ENCODE measurements at places on chromosomes 7 and 10.

DNA sequence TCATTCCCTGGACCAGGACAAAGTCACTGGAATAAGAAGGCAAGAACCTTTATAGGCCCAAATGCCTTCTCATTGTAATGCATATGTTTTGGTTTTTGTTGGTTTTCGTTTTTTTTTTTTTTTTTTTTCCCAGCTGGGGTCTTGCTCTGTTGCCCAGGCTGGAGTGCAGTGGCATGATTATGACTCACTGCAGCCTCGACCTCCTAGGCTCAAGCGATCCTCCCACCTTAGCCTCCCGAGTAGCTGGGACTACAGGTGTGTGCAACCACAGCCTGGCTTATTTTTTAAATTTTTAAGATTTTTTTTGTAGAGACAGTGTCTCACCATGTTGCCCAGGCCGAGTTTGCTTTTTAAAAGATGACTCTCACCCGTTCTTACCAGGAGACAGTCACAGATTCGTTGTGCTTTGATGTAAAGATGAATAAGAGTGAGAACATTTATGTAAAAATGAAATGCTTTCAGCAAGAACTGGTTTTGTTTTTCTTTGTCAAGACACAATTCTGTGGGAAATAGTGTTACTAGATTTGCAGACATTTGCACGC, 7.6 kb downstream of the IQCE start:
- DNase-seq = no peak

DNA sequence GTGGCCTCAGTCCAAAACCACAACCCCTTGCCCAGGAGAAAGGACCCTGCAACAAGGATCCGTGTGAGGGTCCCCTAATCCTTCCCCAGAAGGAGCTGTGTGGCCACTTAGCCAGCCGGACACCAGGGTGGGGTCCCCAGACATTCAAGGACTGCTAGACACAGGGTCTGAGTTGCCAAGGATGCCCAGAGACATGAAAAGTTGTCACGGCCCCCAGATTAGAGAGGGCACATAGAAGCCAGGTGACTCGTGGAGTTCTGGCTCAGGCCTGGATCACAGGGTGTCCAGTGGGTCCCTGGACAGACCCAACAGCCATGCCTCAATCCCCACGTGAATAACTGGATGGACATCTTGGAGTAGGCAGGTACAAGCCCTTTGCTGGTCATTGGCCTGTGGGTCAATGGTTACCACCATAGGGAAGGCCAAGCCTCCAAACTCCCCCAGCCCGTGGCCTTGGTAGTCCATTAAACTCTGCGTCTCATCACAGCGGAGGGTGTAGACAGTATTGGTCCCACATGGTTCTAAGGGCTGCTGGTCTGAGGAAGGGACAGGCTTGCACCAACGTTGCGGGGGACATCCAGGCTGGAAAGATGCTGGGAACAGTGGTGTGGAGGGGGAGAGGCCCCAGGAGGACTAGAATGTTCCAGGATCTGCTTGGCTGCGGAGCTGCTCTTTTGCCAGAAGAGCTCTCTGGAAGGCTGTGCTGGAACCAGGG, 205.9 kb upstream of the PPP2R2D start:
- no peak for DNase-seq

DNA sequence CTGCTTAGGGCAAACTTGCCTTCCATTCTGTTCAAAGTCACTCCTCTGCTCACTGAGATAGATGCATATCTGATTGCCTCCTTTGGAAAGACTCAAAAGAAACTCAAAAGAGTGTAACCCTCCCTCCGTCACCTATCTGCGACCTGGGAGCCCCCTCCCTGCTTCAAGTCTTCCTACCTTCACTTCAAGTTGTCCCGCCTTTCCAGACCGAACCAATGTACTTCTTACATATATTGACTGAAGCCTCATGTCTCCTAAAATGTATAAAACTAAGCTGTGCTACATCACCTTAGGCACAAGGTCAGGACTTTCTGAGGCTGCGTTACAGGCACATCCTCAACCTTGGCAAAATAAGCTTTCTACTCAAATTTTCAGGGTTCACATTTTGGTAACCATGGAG, 77.4 kb upstream of the C1GALT1 start:
- DNase-seq = no peak

- DNase-seq = no peak
Measured at GRCh38 chr7:36971515-36972139, 247.3 kb upstream of the AOAH start.

DNA sequence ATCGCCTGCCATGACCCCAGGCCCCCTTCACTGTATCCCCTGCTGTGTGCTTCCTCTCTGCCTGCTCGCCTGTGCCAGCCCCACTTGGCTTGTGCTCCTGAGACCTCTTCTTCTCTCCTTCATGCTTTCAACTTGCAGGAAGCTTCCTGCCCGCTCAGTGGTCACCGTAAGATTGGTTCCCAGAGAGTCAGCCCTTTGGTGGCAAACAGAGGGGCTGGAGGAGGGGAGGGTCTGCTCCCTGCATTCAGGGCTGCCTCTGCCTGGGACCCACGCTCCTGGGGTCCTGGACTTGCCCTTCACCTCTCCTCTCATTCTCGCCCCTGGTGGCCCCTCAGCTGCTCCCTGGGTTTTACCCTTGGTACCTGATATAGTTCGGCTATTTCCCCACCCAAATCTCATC, 45.8 kb upstream of the ZNF32 start:
- DNase-seq = no peak

DNA sequence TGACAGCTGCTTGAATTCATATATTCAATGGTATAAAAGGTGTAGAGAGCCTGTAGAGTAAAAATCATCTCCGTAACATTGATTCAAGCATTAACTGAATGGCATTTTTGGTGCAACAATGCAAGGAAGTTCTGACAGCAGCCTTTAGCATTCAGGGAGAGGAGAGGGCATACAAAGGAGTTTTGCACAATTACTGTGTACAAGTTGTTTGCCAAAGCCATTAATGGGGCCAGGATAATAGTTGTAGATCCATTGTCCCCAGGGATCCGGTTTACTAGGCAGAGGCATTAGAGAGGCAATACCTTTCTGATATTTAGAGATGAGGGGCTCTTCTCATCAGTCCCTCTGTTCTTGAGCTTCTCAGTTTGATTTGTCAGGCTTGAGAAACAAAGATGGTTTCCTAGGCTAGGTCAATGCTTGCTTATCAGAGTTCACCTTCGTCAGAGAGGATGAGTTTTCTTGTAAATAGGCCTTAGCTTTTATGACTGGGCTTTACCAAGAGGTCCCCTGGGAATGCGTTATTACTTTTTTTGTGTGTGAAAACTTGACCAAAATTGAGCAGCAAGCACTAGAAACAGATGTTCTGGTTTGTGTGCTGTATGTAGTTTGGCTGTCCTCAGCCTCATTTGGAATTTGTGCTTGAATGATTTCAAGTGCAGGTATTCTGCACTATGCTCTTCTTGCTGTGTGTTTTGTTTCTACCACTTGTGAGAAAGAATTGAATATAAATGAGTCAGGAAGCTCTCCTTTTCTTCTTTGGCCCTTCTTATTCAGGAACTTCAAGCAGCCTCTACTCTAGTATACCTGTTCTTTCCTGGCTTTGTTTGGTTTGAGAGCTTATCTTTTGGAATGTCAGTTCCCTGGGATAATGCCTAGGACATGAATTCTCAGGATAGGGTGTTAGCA, 32.0 kb downstream of the SND1 start:
- DNase-seq = no peak

GRCh38 chr7:134552105-134552504, 3.2 kb downstream of the AKR1B15 start:
- DNase-seq = no peak

DNA sequence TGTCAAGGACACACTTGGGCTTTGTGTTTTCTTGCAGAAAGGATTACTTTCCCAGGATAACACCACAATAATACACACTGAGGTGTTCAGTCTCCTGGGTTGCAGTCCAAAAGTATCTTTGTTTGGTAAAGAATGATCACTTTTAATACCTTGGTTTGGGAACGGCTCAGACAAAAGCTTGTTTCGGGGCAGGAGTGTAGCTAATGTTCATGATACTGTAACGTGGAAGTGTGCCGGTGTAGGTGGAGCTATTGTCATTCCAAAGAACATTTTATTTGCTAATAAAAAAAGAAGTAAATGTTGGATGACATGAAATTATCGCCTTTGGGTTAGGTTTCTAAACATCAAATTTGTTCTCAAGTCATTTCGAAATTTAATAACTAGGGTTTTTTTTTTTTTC, 1.2 kb downstream of the EIF4H start:
- no peak for DNase-seq

GRCh38 chr10:66799474-66799873, 126.4 kb upstream of the LRRTM3 start:
- no peak for DNase-seq

DNA sequence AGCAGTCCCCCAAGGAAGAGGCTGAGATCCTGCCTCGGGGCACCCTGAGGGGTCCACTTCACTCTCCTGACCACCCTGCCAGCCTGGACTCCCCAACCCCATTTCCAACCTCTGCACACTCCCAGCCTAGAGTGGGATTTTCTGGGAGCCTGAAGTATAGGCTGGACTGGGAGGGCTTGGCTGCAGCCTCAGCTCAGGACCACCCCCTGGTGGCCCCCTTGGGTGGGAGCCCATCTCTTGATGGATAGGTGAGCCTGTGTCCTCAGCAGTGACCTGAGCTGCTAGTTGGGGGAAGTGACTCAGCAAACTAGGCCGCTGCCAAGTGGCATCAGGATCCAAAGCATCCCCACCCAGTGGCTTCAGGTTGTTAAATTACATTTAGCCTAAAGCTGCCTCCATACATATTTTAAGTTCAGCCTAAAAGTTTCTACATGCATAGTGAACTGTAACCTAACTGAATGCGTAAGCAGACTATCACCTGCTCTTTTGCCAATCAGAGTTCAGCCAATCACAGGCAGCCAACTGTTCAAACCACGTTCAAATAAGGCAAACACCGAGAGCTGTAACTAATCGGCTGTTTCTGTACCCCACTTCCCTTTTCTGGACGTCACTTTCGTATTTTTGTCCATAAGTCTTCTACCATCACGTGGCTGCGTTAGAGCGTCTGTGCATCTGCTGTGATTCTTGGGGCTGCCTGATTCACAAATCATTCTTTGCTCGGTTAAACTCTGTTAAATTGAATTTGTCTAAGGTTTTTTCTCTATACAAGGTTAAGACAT, 144.0 kb downstream of the PLPP4 start:
- DNase-seq = no peak

- DNase-seq = no peak
Measured at GRCh38 chr10:127117125-127117524, 79.3 kb downstream of the INSYN2A start.

- no peak for DNase-seq
Measured at GRCh38 chr10:68075550-68076004, 494 bp upstream of the HERC4 start.

DNA sequence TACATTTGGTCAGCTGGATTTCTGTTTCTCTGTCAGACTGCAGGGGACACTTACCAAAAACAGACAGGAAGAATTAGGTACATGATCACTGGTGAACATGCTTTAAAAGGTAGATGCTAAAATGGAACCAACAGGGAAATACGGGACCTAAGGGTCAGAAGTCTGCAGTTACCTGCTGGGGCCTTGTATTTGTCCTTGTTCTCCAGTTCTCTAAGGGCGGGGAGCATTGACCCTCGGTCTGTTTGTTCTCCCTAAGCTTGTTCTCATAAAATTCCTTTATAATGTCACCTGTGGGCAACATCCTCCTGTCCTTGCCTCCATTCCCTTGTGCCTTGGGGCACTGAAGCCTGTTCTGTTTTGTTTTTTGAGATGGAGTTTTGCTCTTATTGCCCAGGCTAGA, 29.8 kb upstream of the MSMB start:
- DNase-seq = no peak

DNA sequence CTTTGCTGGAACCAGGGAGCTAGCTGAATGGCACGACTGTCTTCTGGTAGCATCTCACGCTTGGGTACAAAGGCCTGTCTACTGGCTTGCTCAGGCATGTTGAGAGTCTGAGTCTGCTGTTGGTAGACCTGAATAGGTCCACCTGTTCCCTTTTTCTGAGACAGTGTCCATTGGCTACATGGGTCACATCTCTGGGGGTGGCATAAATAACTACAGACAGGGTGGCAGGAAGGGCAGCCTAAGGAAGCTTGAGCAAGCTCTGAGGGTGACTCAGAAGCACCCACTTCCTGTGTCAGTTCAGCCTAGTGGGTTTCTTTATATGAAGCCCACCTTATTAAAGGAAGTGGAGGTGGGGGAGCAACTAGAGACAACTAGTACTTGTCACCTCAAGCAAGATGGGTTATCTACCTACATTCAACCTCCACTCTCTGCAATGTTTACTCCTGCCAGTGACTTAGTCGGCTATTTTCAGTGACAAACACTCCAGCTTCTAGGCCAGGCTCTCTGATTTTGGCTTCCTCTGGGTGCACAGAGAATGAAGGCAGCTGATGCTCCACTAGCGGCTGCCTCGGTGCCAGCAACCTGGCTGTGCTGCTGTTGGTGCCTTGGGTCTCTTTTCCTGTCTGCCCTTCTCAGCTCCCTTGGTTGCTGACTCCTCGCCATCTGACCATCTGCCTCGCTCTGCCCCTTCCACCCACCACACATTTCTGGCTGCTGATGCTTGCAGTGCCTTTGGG, 5.7 kb upstream of the ZYX start:
- DNase-seq = peak; percentile 64

- no peak for DNase-seq
Measured at GRCh38 chr7:68938151-68938550, 660.1 kb upstream of the AUTS2 start.

GRCh38 chr10:121503587-121504051, 94.6 kb downstream of the FGFR2 start:
- no peak for DNase-seq

- DNase-seq = no peak
Measured at GRCh38 chr7:116534790-116535189, 10.0 kb downstream of the CAV1 start.

GRCh38 chr7:91596287-91596686, 284.2 kb downstream of the MTERF1 start:
- DNase-seq = no peak

GRCh38 chr7:125592331-125592730, 662.7 kb upstream of the POT1 start:
- DNase-seq = no peak

DNA sequence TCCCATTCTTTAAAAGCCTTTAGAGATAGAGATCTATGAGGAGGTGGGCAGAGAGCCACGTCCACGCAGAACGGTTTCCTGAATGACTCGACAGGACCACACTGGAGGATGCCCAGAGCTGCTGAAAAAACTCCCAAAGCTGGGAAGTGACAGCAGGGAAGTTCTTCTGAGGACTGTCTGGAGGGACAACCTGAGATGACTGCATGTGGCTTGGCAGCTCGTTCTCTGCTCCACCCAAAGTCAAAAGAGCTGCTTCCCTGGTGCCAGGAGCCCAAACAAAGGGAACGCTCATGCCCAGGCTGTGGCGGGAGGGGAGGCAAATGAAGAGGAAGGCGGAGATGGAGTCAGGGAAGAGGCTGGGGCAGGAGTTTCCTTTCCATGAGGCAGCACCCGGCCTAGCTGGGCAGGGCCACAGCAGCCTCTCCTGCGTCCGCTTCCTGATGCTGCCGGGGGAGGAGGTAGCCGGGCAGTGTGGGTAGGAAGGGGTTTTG, 95.4 kb downstream of the CCDC3 start:
- DNase-seq = no peak

- peak; percentile 76 for DNase-seq
Measured at GRCh38 chr10:15169555-15170401, 1.3 kb upstream of the NMT2 start.

- no peak for DNase-seq
Measured at GRCh38 chr10:11772575-11773288, 30.6 kb downstream of the ECHDC3 start.

GRCh38 chr7:158368449-158368848, 219.2 kb downstream of the PTPRN2 start:
- DNase-seq = no peak

- DNase-seq = no peak
Measured at GRCh38 chr7:504221-505111, 15.2 kb downstream of the PDGFA start.
